Hematopoietic multipotent progenitor cell treated with erythropoietin and hydrocortisone succinate and interleukin-3 and kit ligand, for 6 days (in vitro differentiated cells): ENCODE measurements at places on chromosomes 2 and 18.

DNA sequence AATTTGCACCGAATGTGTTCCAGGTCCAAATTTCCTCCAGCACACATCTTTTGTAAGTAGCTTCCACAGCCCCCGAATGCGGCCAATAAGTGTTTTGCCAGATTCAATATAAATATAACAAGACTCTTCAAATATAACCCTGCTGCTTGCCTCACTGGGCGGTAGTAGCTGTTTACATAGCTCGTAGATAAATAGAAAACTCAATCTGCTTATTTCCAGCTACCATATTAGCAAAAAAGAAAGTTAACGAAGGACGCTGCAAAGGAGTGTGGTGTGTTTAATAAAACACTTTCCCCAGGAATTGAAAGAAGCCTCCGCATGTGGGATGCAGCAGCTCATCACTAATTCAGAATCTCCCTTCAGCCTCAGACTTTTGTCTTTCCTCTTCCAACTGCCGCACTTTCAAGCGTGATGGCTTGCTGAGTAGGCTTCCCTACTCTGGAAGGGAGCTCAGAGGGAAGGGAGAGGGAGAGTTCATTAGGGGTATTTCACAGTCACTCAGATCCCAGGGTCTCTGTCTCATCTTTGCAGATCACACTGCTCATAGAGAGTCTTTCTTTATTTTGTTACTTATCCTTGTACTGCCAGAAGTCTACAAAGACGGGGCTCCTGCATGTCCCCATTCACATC, 367.0 kb downstream of the RND3 start:
- no peak for DNase-seq

- DNase-seq = peak; percentile 61
Measured at GRCh38 chr2:113124181-113124961, 3.0 kb upstream of the IL1RN start.

- no peak for DNase-seq
Measured at GRCh38 chr2:238137885-238138284, 583 bp upstream of the KLHL30 start.

GRCh38 chr2:75025633-75026380, 67.4 kb downstream of the POLE4 start:
- DNase-seq = no peak

DNA sequence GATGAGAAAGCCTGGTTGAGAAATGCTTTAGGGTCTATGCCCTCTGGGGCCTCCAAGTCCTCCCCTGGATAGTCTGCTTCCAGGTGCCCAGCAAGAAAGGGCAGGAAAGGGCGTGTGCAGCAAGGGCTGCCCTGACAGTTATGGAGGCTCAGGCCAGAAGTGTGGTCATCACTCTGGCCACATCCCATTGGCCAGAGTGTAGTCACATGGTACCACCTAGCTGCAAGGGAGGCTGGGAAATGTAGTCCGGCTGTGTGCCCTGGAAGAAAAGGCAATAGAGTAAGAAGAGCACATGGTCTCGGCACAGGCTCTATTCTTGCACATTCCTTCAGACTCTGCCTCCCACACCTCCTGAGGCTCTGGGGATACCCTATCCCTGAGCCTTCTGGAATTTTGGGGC, 35.7 kb downstream of the ODC1 start:
- DNase-seq = peak; percentile 77

DNA sequence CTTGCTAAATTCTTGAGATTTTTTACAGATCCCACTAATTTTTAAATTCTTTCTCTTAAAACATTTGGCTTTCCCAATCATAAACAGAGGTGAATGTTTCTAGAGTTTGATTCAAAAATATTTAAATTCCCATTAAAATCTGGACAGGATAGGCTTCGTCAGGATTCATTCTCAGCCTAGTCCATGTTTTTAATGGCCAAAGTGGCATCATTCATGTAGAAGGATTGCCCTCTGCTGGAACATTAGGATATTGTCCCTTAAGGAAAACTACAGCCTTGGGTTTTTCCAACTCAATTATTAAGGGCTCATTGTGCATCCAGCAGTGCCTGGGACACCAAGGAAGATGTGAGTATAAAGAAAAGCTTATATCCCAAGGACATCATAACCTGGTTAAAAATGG, 71.7 kb downstream of the TPGS2 start:
- peak; percentile 84 for DNase-seq

DNA sequence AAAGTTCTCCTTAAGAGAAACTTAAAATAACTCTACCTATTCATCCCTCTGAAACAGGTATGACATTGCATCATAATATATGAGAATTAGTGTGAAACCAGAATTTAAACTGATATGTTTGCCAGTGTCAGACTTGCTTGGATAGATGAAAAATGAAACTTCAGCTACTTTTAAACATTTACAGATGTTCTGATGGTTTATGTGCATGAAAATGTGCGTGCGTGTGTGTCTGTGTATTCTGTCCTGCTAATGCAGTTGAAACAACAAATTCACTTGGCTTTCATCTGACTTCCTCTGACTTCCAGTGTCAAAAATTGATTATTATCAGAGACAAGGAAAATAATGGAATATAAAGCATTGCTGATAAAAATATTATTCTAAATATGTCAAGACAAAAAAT, 719.4 kb downstream of the LRP1B start:
- DNase-seq = no peak

GRCh38 chr2:132911726-132912724, 242.0 kb upstream of the LYPD1 start:
- no peak for DNase-seq

DNA sequence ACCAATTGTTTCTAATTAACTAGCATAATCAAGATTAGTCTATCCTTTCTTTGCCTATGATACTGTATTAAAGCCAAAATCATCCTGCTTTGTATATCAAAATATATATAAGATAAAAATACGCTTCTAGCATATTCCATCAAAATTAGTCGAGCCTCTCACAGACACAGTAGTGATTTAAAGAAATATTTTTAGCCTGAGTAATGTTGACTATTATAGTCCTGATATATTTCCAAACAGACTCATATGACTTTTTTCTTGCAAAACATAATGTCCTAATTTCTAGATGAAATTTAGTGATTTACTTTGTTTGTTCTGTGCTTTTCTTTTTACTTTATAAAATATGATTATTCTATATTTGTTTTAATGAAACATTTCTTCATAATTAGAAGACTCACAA, 30.9 kb downstream of the FAP start:
- no peak for DNase-seq

- DNase-seq = no peak
Measured at GRCh38 chr2:1744446-1745170, at the start of gene PXDN. TSS of gene PXDN (minus strand) at chr2:1744515. CDS start at chr2:1744455, 60 bp downstream.
